GM23248 (cell line): ENCODE measurements at places on chromosomes 7 and 10.

DNA sequence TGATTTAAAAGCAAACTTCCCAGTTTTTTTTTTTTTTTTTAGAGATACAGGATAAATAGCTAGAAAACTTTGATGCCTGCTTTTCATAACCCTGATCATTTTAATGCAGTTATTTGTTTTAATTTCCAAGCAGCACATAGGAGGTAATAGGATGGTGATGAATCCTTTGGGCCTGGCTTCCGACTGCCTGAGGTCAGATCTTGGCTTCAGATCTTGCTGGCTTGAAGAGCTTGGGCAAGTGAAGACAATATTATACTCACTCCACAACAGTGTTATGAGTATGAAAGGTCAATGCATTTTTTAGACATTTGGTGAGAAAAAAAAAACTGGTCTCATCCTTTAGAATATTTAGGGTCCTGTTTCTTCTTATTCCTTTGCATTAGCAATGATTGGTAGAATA is 124.8 kb upstream of the PRKCQ start:
- peak; percentile 25 for DNase-seq

- peak; percentile 74 for DNase-seq
Measured at GRCh38 chr10:89426230-89426868, 12.0 kb downstream of the IFIT5 start.

GRCh38 chr7:12337095-12337494 is 66.6 kb downstream of the VWDE start:
- no peak for DNase-seq

- peak; percentile 59 for DNase-seq
Measured at GRCh38 chr10:91924212-91925021, 847 bp downstream of the BTAF1 start.

DNA sequence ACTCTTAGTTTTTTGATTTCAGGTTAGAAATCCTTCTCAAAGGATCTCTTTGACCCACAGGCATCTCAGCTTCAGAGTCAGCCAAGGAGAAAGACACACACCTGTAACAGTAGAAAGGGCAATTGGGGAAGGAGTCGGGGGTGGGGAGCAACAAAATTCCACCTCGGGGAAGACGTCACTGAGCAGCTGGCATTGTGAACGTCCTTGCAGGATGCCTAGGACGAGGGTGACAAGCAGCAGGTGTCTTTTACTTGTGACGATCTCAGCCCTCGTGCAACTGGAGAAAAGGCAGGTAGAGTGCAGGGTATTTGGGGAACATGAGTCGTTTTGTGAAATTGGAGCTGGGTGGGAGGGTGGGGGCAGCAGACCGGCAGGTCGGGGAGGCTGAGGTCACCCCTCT is 627.0 kb downstream of the ACTR3B start:
- DNase-seq, result no peak

GRCh38 chr7:93212881-93213280 is 13.4 kb downstream of the HEPACAM2 start:
- DNase-seq, result no peak

DNA sequence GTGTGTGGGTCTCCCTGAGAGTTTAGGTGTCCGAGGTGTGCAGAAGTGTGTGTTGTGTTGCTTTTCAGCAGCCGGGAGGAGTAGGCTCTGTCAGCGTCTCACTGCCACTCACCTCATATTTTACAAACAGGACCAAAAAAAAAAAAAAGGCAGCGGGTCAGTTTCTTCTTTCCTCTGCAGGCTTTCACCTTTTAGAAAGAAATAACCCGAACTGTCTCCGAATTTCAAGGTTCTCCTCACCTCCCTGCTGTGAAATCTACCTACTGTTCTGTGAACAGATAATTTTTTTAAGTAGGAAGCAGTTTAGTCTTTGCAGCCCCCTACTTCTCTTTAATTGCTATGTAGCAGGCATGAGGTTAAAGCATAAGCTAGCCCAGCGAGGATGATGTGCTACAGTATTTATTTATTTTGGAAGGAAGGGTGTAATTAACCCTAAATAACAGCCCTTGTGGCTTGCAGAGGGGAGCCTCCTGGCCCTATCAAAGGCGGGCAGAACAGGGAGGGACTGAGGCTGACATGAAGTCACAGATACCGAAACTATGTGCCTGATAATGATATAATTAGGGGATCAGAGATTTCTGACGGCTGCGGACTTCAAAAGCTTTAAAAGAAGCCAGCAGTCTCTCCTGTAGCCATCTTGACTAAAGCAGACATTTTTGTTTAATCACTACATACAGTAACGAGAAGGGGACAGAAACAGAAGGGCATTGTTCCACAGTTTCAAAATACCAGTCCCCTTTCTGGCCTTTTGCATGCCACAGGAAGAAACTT is 1.6 kb downstream of the BAMBI start:
- DNase-seq, result no peak

DNA sequence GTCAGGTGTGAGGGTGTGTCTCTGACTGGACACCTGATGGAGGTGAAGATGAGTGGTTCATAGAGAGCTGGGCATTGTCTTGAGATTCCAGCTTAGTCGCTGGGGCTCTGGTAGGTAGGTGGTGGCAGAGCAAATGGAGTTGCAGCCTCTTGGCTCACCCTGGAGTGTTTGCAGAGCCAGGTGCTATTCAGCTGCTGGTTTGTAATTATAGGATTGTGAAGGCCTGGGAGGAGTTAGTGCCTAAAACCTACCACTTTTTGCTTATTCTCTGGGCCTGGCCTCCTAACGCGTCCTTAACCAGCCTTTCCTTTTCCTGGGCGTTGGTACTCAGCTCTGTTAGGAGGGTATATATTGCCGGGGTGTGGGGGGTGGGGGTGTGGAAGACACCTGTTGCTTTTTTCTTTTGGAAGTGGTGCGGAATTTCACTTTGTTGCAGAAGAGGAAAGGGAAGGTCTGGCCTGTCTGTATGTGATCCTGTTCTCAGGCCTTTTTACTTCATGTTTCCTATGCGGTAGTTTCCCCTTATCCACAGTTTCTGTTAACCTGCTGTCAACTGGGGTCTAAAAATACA is 3.2 kb downstream of the PPRC1 start:
- DNase-seq, result no peak

- DNase-seq, result no peak
Measured at GRCh38 chr7:90618876-90619275, 22.8 kb downstream of the CDK14 start.

DNA sequence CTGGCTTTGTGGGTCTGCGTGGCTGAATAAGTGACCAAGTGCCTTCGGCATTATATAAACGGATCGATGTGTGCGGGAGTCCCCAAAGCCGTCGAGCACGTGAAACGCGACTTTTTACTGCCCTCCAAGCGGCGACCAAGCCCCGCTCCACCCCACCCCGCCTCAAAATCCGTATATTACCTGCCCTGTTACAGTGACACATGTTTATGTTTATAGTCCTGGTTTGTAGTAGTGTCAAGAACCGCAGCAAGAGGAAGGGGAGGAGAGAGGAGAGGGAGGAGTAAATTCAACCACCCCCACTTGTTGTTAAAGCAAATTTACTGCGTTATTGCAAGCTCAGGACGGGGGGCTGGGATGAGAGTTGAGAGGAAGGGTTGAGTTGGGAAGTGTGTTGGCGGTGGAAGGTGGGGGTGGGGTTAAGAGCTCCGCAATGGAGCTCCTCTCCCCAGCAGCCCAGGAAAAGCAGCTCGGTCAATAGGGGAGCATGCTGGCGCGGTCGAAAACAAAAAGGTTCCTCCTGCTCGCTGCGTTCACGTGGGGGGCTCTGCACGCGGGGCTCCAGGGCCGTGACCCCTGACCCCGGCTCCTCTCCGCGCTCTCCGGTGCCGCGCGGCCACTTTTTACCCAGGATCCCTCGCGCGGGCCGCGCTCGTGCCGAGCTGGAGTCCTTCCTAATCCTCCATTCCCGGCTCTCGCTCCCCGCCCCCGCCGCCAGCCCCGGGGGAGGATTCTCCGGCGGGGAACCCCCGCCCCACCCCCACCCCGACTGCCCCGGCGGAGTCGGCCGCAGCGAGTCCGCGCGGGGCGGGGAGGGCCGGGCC is at the start of gene SKIDA1:
Gene SKIDA1 (minus strand): TSS at position 316 of the 821 bp plus-strand sequence. CDS start 7,860 bp downstream, outside the sequence.
- DNase-seq, result peak; percentile 91

GRCh38 chr7:107663196-107663595 is 2.6 kb downstream of the SLC26A4 start:
- DNase-seq, result no peak

- no peak for DNase-seq
Measured at GRCh38 chr7:144508702-144509101, 105.2 kb upstream of the NOBOX start.
